ENCODE measurements at places on chromosomes 5 and 9. TPM values are rescaled to one million over a fixed set of nuclear protein-coding genes. Genes with fewer than 3 reads are reported as not detected.

Gene N4BP3
- 16.5 TPM for total RNA-seq

Gene GFI1B
- not detected for total RNA-seq

- no peak for ATAC-seq
Measured at GRCh38 chr9:115386963-115387770, 269.2 kb upstream of the TNC start.

DNA sequence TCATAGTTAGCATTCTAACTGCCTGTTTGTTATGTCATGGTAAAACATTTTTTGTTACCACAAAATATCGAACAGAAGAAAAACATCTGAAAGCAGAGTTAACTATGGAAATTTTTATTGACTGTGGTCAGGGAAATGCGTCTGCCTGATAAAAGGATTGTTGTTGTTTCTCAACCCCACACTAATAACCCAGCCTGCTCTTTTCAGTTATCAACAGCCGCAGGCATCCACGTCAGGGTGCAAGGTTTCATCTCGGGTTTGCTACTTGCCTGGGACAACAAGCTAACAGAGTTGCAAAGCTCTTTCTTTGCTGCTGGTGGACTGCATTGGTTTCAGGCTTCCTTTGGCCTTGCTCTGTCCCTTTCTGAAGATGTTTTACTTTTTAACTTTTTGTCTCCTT lies 969.2 kb downstream of the CDH18 start:
- no peak for ATAC-seq

Gene EIF4EBP3
- 20.7 TPM for total RNA-seq

DNA sequence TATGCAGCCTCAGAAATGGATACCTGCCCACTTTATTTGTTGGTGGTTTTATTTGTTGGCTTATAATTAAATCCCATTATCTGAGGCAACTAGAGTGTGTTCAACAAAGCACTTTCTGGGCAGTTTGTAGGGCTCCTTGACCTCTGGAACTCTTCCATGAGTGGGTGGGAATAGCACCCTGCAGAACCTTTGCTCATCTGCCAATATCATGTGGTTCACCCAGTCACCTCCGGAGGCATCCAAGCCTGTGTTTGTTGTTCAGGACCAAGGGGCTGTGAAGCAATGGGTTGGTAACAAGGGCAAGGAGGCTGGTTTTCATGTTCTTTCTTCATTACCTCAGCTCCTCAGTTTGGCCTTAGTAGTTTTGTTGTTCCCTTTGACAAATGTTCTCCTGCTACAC lies 314.0 kb downstream of the NDUFS4 start:
- no peak for ATAC-seq

GRCh38 chr9:27732494-27732893 lies 159.2 kb upstream of the C9orf72 start:
- no peak for ATAC-seq

Gene OGN
- 0.68 TPM for total RNA-seq

GRCh38 chr5:68873198-68873597 lies 220.6 kb upstream of the SLC30A5 start:
- ATAC-seq = no peak

GRCh38 chr5:112948458-112948857 lies 26.4 kb upstream of the REEP5 start:
- ATAC-seq = no peak

GRCh38 chr9:91465420-91465819 lies 41.8 kb upstream of the NFIL3 start:
- ATAC-seq = no peak

Gene FGF18
- 0.08 TPM for total RNA-seq

DNA sequence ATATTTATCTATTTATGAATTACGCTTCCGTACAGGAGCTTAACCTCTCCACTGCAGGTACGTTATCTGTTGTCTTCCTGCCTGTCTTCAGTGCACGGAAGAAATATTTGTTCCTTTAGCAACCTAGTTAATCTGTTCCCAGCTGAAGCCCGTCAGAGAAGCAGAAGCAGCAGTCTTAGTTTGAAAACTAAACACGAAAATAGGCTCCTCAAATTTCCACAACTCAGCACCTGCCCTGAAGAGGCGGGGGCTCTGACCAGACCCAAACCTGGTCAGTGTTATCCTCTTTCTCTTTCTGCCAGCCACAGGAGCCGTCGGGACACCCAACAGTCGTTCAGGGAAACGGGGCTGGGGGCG lies 462 bp downstream of the NUDCD2 start:
- no peak for ATAC-seq

Gene CBY3
- not detected for total RNA-seq

DNA sequence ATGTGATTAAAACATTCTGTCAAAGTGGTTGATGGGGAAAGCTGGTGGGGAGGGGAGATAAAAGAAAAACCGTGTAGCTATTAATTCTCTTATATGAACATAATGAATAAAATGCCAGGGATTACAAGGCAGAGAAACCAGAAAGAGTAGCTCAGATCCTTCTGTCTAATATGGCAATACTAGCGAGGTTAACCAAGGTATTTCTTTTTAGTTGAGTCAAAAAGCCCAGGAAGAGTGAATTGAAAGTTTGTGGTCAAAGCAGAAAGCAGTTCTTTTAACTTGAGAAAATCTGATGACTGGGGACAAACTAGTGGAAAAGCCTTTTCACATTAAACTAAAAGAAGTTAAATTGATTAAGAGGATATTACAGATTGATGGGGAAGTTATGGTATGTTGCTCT lies 76.0 kb downstream of the ERBIN start:
- ATAC-seq = no peak

DNA sequence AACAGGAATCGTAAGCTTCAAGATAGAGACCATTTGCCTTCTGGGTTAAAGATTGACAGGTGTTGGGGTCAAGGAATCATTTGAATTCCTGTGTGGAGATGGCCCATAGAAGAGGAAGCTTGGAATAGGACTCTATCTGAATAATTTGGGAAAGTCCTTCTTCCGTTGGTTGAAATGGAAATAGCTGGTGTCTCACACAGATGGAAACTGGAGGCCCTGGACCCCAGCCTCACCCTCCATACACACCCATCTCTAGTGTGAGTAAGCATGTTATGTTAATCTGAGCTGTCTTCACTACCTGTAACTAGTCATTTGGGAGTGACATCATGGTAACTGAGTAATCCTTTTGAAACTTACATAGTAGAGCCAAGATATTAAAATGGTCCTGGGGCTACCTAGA lies 184.4 kb downstream of the CD180 start:
- peak; percentile 70 for ATAC-seq

- ATAC-seq = peak; percentile 96
Measured at GRCh38 chr5:170614720-170615119, 110.9 kb downstream of the KCNIP1 start.

GRCh38 chr9:70257991-70258691 lies 637 bp upstream of the SMC5 start:
- peak; percentile 88 for ATAC-seq

DNA sequence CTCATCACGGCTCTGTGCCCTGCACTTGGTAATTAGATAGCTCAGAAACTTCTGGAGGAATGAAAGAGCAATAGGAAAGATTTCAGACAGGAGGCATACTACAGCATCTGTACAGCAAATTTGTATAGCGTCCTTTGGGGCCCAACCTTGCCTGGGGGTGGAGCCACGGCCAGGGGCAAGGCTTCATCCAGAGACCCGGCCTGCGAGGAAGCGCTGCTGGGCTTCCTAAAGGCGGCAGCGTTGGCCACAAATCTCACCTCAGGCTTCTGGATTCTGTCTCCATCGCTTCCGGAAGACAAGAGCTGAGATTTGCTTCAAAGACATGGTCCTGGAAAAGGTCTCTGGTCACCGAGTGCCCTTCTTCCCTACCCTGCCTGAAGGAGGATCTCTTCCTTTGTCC lies 12.2 kb upstream of the SPATA31D1 start:
- ATAC-seq = no peak

Gene SOX30
- not detected for total RNA-seq

Gene TMEM203
- 24.8 TPM for total RNA-seq
